ENCODE measurements at places on chromosomes 5 and 9.

- no peak for DNase-seq
These were observed 148.9 kb downstream of the ARHGAP26 start for GRCh38 chr5:142918959-142919635.

GRCh38 chr5:52452098-52452497 is 335.6 kb upstream of the ITGA1 start:
- DNase-seq = no peak

- DNase-seq = no peak
These were observed 8.6 kb downstream of the SLC6A3 start for GRCh38 chr5:1436681-1437080.

- no peak for DNase-seq
These were observed 15.3 kb downstream of the NR2F1 start for GRCh38 chr5:93598091-93599000.

- no peak for DNase-seq
These were observed 247.1 kb upstream of the ANKRD55 start for GRCh38 chr5:56480078-56480704.

GRCh38 chr9:111482694-111483438 is 1.3 kb downstream of the ECPAS start:
- DNase-seq = peak; percentile 80

DNA sequence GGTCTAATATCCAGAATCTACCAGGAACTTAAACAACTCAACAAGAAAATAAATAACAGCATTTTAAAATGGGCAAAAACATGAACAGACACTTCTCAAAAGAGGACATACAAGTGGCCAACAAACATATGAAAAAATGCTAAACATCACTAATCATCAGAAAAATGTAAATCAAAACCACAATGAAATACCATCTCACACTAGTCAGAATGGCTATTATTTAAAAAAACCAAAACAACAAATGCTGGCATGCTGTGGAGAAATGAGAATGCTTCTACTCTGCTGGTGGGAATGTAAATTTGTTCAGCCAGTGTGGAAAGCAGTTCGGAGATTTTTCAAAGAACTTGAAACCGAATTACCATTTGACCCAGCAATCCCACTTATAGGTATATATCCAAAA is 63.1 kb downstream of the ADAMTS6 start:
- DNase-seq = no peak

- peak; percentile 26 for DNase-seq
These were observed 32.9 kb upstream of the MAN2A1 start for GRCh38 chr5:109656829-109657228.

DNA sequence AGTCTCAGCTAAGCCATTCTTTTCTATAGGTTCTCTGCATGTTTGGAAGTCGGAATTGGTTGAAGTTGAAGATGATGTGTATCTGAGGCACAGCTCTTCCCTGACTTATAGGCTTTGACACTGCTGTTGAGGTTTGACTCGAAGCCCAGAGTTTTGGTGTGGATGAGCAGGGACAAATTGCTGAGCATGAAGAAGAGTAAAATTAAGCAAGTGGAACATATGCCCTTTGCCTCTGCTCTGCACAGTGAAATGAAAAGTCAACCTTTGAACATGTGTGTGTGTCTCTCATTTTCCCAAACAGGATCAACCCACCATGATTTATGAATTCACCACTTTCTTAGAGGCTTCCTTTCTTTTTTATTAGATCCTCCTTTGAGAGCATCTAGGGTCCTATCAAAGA is 8.5 kb downstream of the HMHB1 start:
- DNase-seq = no peak

DNA sequence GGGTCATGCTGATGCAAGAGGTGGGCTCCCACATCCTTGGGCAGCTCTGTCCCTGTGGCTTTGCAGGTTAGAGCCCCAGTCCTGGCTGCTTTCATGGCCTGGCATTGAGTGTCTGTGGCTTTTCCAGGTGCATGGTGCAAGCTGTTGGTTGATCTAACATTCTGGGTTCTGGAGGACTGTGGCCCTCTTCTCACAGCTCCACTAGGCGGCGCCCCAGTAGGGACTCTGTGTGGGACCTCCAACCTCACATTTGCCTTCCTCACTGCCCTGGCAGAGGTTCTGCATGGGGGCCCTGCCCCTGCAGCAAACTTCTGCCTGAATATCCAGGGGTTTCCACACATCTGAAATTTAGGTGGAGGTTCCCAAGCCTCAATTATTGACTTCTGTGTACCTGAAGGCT is 150.1 kb downstream of the NNT start:
- no peak for DNase-seq

GRCh38 chr5:72947498-72947897 is 8.3 kb upstream of the FCHO2 start:
- no peak for DNase-seq

- no peak for DNase-seq
These were observed 161.9 kb downstream of the CCDC171 start for GRCh38 chr9:15714746-15715145.

DNA sequence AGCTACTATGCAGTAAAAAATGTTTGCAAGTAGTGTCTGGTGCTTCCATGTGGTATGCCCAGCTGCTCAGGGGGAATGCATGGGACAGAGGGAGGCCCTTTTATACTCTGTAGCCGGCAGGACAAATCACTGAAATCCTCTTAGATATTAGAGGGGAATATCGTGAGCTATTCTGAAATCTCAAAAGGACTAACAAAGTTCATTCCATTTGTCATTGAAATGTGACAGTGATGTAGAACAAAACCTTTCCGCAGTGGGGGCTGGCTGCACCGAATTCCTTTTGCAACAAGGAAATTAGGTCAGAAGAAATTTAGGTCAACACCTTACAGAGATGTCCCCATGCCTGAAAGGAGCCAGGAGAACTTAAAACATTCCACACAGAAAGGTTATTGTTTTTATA is 72.4 kb upstream of the MEF2C start:
- DNase-seq = no peak

DNA sequence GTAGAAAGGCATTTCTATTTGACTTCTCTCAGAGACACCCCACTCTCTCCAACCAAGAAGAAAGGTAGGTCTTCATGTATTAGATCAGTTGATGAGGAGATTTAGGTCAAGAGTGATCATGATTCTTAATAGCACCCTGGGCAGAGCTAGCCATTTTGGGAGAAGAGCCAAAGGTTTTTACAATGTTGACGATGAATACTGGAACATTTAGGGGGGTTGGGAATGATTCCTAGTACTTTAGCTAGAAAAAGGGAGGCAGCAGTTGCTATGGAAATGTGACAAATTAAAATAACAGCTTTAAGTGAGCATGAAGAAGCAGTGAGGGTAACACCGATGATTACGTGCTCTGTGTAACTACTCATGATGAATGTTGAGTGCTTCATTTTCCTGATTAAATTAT is 9.5 kb upstream of the RPS23 start:
- no peak for DNase-seq

DNA sequence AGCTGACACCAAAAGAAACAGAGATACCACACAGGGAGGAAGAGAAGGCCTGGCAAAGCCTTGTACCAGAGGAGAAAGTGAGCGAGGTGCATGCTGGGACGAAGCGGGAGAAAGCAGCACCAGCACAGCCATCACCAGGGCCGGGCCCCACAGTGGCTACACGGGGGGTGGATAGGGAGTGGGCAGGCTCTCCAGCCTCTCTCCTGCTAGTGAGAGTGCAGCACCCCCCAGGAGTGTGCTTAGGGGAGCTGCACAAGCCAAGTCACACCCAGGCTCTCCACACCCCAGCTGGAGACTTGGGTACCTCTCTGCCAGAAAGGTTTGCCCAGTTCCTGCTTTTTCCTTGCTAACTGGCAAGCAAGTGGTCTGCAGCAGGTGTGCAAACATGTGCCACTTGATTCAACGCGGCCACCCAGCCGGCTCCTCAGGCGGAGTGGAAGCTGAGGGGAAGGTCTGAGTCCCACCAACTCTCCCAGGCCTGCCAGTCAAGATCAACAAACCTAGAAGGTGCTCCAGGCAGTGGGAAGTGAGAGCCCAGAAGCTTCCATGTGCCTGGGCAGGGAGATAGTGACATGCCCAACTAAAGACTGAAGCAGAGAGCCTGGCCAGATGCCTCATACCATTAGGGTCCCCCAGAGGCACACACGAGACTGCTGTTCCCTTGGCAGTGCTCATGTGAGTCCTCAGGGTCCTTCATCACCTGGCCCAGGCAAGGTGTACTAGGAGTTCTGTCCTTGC is 39.9 kb downstream of the BICD2 start:
- no peak for DNase-seq

GRCh38 chr9:132117694-132118093 is 38.0 kb upstream of the MED27 start:
- no peak for DNase-seq
